ENCODE measurements at places on chromosomes 12 and 14.

DNA sequence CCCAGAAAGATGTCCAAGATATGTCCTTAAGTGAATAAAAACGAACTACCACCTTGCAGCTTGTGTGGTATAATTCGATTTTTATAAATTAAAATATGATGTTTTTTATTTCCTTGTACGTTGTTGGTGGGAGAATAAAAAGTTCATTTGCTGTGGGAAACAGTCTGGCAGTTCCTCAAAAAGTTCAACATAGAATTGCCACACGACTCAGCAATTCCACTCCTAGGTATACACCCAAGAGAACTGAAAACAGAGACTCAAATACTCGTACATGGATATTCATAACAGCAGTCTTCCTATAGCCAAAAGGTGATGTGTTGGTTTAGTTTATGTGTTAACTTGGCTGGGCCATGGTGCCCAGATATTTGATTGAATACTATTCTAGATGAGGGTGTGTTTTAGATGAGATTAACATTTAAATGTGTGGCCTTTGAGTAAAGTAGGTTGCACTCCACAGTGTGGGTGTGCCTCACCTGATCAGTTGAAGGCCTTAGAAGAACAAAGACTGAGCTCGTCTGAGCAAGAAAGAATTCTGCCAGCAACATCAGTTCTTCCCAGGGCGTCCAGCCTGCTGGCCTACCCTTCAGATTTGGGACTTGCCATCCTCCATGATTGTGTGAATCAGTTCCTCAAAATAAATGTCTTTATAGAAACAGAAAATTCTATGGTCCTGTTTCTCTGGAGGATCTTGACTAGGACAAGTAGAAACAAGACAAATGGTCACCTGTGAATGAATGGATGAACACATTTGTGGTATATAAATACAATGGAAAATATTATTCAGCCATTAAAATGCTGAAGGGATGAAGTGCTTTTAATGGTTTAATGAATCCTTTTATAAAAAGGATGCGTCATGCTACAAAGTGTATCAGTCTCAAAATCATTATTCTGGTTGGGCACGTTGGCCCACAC, 5.1 kb upstream of the DENR start:
- peak; percentile 56 for DNase-seq

DNA sequence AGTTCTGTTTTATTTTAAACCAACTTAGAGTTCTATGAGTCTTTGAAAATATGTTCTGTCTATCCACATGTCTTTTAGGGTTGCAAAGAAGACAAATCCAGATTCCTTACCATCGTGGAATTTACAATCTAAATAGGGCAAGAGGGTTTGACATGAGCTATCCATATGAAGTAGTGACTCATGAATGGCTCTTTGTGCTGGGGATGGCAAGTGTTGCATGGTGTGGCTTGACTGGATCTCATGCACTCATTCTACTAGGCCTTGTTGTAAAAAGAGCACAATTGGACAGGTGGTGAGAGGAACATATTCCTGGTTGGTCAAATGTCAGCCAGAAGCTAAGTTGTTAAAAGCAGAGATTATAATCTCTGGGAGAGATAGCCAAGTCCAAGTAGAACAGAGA, 509.1 kb downstream of the DIO2 start:
- DNase-seq: no peak

DNA sequence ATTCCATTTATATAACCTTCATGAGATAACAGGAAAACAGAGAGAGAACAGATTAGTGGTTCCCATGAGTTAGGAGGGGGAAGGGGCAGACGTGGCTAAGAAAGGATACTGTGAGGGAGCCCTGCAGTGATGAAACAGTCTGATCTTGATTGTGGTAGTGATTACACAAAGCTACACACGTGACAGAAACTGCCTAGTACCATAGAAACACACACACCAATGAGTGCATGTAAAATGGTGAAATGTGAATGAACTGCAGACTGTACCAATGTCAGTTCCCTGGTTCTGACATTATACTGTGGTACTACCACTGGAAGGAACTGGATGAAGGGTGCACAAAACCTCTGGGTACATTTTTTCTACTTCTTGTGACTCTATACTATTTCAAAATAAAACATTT, 36.9 kb downstream of the NRDE2 start:
- peak; percentile 79 for DNase-seq

- DNase-seq: peak; percentile 25
Observed at GRCh38 chr14:73613046-73613383, 698 bp downstream of the ACOT6 start.

GRCh38 chr12:1984759-1985158, 19.5 kb downstream of the DCP1B start:
- DNase-seq: no peak

Data from NB4 (cell line).